A549 treated with Mapracorat at 1 μM for 4 hours (cell line): ENCODE measurements at places on chromosomes 3 and 15. TPM values are rescaled to one million over a fixed set of nuclear protein-coding genes. Genes with fewer than 3 reads are reported as not detected.

The WDR93 gene
- 0.07 to 0.25 TPM (median 0.19 TPM) in 5 replicates for total RNA-seq

The STRIT1 gene
- not detected in 5 replicates for total RNA-seq

The PDZRN3 gene
- 0.19 TPM in 1 of 5 replicates, not detected in the others for total RNA-seq

The LRRC34 gene
- not detected in 5 replicates for total RNA-seq

The SHQ1 gene
- 16.2 to 18.2 TPM (median 16.8 TPM) in 5 replicates for total RNA-seq

The ZNF106 gene
- total RNA-seq, result 7.2 to 11.2 TPM (median 10.2 TPM) in 5 replicates

The DPPA2 gene
- not detected in 5 replicates for total RNA-seq

The SORD gene
- 29.8 to 37.5 TPM (median 32.2 TPM) in 5 replicates for total RNA-seq

The MORC1 gene
- total RNA-seq, result not detected in 5 replicates

The PIF1 gene
- 11.6 to 23.5 TPM (median 16.4 TPM) in 5 replicates for total RNA-seq

The STRA6 gene
- total RNA-seq, result 52.1 to 86.8 TPM (median 69.6 TPM) in 5 replicates

The CKMT1A gene
- total RNA-seq, result 2.0 to 3.5 TPM (median 2.7 TPM) in 5 replicates

The POLQ gene
- total RNA-seq, result 5.7 to 7.2 TPM (median 6.4 TPM) in 5 replicates

The RBM15B gene
- 15.5 to 20.0 TPM (median 19.4 TPM) in 5 replicates for total RNA-seq

The FILIP1L gene
- 0.08 to 0.29 TPM (median 0.21 TPM) in 5 replicates for total RNA-seq

The GOLGA8M gene
- 0.08 to 0.40 TPM in 2 of 5 replicates, not detected in the others for total RNA-seq

The CLEC3B gene
- total RNA-seq, result 0.27 TPM in 1 of 5 replicates, not detected in the others

The SSUH2 gene
- total RNA-seq, result 0.62 to 1.0 TPM (median 0.70 TPM) in 5 replicates

The GOLGA6L4 gene
- total RNA-seq, result 0.29 to 1.3 TPM (median 0.87 TPM) in 5 replicates

The GALNT15 gene
- 0.03 to 0.27 TPM (median 0.13 TPM) in 4 of 5 replicates, not detected in the other for total RNA-seq

The GOLGA6L7 gene
- not detected in 5 replicates for total RNA-seq

The CHRM5 gene
- total RNA-seq, result 0.03 to 0.04 TPM in 2 of 5 replicates, not detected in the others

The MYEF2 gene
- total RNA-seq, result 14.1 to 19.7 TPM (median 18.1 TPM) in 5 replicates

The AADACL2 gene
- not detected in 5 replicates for total RNA-seq

The BFSP2 gene
- total RNA-seq, result not detected in 5 replicates

The ST8SIA2 gene
- 0.23 to 0.63 TPM (median 0.35 TPM) in 5 replicates for total RNA-seq

The GOLGA8J gene
- total RNA-seq, result 0.12 to 0.17 TPM in 2 of 5 replicates, not detected in the others

The KCNAB1 gene
- total RNA-seq, result not detected in 5 replicates

The GRK7 gene
- not detected in 5 replicates for total RNA-seq
